ENCODE measurements at places on chromosomes 3 and 15.
A peak's percentile ranks its signal among the peaks of the same experiment; 100 is the strongest.

- peak; percentile 76 for DNase-seq
Measured at GRCh38 chr3:98577178-98577895, 16.1 kb downstream of the CPOX start.

- DNase-seq = no peak
Measured at GRCh38 chr3:196127308-196128040, 45.6 kb upstream of the TFRC start.

- DNase-seq = no peak
Measured at GRCh38 chr15:50183112-50183794, 1.3 kb downstream of the SLC27A2 start.

GRCh38 chr3:184235381-184236032 lies 6.1 kb downstream of the VWA5B2 start:
- no peak for DNase-seq

DNA sequence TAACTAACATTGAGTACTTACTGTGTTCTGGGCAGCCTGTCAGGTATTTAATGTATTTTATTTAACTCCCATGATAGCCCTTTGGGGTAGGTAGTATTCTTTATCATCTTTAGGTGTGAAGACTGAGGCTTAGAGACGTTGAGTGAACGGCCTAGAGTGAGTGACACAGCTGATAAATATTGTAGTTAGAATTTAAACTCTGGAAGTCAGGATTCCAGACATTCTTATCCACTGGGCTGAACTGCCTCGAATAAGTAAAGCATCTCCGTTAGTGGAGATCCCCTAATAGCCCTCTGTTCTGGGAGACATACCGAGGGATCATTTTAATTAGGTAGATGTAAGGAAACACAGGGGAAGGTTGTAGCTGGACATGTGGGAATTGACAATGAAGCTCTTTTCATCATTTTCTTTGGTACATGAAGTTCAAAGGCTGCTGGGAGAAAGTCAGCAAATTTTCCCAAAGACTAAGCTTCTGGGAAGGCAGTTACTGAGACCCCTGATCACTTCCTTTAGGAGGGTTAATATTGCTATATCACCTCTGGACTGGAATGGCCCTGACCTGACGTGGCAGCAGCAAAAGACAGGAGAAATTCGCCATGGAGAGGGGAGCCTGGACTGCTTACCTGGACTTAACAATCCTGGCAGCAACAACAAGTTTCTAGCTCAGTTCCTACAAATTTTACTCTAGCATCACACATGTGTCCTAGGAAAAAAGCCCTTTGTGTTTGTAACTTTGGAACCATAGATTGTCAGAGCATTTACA lies 11.7 kb upstream of the PDCD6IP start:
- peak; percentile 39 for DNase-seq

- peak; percentile 54 for DNase-seq
Measured at GRCh38 chr3:12405432-12406272, 78.6 kb upstream of the TSEN2 start.

- no peak for DNase-seq
Measured at GRCh38 chr15:63588826-63589225, 8.4 kb upstream of the FBXL22 start.

DNA sequence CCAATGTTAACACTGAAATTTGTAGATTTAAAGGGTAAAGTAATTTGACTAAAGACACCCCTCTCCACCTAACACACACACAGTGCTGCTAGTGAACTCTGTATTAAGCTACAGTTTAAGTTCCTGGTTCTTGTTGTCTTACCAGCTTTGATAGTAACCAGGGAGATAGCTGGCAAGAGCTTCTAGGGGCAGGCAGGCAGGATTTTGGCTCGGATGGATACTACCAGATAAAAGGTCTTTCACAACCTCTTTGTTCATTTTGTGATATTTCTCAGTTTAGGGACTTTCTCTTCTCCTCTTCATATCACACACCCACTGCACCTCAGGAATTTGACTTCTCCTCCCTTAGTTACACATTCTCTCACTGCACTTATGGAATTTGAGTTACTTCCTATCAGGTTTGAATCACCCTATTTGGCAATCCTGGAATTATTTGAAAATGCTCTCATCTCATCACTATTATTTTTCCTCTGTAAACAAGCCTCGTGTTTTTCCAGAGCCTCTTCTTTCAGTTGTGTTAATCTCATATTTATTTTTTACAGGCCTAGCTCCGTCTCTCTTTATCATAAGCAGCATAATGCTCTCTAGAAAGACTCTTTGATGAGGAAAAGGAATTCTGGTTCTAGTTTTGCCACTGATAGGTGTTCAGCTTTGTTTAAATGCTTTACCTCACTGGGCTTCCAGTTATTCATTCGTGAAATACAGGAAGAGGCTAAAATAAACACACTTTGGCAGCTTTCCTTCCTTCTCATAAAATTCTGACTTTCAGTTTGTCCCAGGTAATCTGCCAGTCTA lies 23.0 kb upstream of the CLDN1 start:
- DNase-seq = peak; percentile 94

DNA sequence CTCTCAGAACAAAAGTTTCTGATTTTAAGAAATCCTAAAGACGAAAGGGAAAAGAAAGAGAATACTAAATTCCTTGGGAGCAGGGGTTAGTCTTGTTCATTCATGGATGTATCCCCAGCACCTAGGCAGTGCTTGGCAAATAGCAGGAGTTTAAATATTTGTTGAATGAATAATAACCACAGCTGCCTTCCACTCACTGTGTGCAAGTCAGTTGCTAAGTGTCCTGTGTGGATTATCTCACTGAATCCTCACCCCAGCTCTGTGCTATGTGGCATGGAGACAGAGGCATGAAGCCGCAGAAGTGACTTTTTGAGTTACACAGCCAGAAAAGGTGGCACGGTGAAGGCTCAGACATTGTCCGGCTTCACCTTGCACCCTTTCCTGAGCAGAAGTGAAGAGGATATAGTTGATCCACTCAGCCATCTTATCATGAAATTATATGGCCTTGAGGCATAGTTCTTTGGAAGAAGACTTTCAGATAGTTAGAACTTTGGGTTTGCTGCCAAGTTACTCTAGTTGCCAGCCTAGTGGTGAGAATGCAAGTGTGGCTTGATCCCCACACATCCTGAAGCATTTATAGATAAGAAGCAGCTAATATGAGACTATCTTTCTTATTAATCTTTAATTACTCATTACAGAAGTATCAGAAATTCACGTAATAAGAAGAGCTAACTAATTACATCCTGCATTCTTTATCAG lies 355.5 kb downstream of the LRTM1 start:
- DNase-seq = peak; percentile 26

- peak; percentile 63 for DNase-seq
Measured at GRCh38 chr3:125151916-125152315, 60.6 kb downstream of the SLC12A8 start.

- DNase-seq = no peak
Measured at GRCh38 chr3:18556001-18556408, 130.9 kb upstream of the SATB1 start.

- no peak for DNase-seq
Measured at GRCh38 chr15:90243943-90244639, 5.3 kb upstream of the TTLL13 start.

- DNase-seq = peak; percentile 60
Measured at GRCh38 chr3:112582244-112582874, 20.5 kb downstream of the SLC35A5 start.

Data from fibroblast of skin of abdomen (primary cell).